ENCODE measurements at places on chromosomes 4 and X.

GRCh38 chr4:169185133-169185956 is 85.4 kb downstream of the SH3RF1 start:
- peak; percentile 81 for DNase-seq

- DNase-seq = no peak
Observed at GRCh38 chr4:18342847-18343246, 321.3 kb upstream of the LCORL start.

GRCh38 chr4:156190615-156191014 is 236.9 kb upstream of the CTSO start:
- no peak for DNase-seq

GRCh38 chrX:142089193-142089592 is 115.9 kb downstream of the MAGEC2 start:
- DNase-seq = no peak

- no peak for DNase-seq
Observed at GRCh38 chrX:134661295-134661694, 3.0 kb upstream of the PLAC1 start.

DNA sequence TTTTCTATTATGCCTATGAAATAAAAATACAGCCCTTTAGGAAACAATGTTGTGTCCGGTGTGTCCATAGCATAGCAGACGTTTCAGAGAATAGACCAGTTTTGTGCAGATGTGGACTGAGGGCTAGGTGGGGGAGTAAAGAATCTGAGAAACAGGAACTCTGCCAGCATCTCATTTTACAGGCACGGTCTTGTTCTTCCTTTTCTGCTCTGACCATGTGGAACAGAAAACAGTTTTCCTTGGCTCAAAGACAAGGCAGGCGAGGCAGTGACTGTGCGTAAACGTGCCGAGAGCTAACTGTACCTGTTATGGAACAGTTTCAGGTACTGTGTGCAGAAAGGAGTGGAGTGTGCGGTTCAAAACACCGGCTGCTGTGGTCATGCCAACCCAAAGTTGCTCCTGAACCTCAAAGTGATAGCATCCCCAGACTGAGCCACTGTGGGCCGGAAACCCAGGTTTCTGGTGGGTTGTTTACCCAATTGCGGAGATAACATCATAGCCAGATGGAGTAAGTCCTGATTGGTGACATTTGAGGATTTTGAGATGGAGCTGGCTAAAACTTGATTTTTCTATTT is 20.2 kb downstream of the CNGA2 start:
- DNase-seq = no peak

GRCh38 chr4:169658975-169659715 is 38.8 kb downstream of the CLCN3 start:
- DNase-seq = no peak

DNA sequence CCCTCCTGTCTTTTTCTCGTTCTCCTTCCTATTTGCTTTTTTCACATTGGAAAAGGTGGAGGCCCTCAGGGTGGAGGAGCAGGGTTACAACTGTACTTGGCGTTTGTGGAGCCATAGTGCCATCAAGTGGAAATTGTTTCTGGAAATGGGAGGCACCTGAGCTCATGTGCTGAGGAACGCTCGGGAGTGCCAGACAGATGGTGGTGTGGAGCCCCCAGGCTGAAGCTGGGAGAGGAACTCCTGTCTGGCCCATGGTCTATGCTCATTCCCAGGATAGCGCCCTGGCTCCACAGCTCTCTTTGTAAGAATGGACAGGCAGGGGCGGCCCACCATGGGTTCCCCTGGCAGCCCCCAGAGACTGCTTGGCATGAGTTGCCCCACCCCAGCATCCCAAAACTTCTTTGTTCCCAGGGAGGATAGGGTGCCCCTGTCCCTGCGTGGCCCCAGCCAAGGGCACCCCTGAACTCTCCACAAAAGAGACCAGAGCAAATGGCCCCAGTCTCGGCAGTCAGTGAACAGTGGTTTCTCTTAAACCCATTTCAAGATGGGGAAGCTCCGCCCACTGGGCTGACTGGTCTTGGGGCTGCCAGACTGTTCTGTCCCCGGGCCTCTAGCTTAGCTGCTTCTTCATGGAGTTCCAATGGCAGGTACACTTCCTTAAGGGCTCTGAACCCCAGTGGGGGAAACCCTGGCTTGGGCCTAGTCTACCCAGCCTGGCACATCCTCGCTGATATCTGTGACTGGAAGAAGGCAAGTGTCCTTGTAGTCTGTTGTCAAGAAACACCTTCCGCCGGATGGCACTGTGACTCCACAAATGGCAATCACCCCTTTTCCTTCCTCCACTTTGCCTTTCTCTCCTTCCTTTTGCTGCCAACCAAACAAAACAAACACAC is 70.1 kb downstream of the NBDY start:
- DNase-seq = peak; percentile 69

- DNase-seq = no peak
Observed at GRCh38 chr4:1572010-1572385, 112.1 kb downstream of the FAM53A start.

- DNase-seq = peak; percentile 68
Observed at GRCh38 chrX:135528254-135528653, 7.8 kb downstream of the INTS6L start.

- no peak for DNase-seq
Observed at GRCh38 chrX:37599729-37600128, 28.3 kb downstream of the LANCL3 start.

DNA sequence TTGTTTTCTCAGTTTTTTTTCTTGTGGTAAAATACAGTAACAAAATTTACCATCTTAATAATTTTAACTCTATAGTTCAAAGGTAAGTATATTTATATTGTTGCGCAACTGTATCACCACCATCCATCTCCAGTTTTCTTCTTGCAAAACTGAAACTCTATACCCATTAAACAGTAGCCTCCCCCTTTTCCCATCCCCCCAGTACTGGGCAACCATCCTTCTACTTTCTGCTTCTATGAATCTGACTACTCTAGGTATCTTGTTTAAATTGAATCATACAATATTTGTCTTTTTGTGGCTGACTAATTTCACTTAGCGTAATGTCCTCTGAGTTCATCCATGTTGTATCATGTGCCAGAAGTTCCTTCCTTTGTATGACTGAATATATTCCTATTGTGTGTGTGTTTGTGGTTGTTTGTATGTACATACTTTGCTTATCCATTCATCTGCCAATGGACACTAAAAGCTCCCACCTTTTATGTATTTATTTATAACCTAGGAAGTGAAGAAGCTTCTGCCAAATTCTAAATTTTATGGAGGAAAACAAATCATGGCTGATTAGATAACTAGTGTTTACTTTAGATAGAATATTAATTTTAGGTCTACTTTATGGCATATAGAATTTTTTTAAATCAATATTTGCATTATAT is 10.0 kb downstream of the ABHD18 start:
- no peak for DNase-seq

DNA sequence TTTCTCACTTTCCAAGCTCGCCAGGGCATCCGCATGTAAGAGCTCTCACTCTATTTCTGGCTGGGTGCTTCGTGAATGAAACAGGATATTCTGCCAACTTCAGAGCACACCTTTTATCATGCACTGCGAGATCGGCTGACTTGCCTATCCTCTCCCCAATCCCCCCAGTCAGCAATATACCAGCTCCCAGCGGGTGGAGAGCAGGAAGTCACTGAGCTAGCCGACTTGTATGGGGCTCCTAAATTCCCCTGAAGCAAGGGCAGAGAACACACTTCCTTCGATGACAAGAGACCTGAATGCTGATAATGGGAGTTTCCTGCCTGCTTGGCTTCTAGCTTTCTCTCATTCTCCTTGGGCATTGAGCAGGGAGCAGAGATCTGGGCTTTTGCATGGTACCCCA is 33.8 kb upstream of the MAMLD1 start:
- DNase-seq = no peak

- DNase-seq = no peak
Observed at GRCh38 chr4:119149110-119149509, 13.5 kb downstream of the MYOZ2 start.

DNA sequence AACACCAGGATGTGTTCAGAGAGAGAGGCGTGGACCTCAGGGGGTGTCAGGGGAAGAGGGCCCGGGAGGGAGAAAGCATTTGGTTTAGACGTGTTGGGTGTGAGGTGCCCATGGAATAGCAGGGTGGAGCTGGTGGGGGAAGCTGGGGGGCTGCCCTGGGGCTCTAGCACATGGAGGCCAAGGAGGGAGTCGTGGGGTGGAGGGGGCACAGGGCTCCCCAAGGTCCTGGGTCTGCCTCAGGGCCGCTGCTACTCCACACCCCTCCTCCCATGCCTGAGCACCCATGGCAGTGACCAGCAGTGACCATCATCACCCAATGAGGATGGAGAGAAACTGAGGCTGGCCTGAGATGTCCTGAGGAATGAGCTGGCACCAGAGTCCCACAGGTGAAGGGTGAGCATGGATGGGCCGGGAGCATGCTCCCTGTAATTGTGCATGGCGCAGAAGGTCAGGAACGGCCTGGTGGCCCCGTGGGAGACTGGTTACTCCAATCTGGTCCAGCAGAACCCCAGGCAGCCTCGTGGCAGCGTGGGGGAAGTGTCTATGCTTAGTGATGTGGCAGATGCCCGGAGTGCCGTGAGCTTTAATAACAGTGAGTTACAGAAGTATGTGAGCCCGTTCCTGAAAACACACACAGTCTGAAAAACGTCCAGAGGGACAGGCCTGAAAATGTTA is 69.4 kb upstream of the GPR78 start:
- no peak for DNase-seq

- peak; percentile 4 for DNase-seq
Observed at GRCh38 chrX:49309401-49309981, 6.0 kb downstream of the GAGE10 start.

GRCh38 chr4:67687636-67688035 is 13.3 kb downstream of the UBA6 start:
- no peak for DNase-seq

DNA sequence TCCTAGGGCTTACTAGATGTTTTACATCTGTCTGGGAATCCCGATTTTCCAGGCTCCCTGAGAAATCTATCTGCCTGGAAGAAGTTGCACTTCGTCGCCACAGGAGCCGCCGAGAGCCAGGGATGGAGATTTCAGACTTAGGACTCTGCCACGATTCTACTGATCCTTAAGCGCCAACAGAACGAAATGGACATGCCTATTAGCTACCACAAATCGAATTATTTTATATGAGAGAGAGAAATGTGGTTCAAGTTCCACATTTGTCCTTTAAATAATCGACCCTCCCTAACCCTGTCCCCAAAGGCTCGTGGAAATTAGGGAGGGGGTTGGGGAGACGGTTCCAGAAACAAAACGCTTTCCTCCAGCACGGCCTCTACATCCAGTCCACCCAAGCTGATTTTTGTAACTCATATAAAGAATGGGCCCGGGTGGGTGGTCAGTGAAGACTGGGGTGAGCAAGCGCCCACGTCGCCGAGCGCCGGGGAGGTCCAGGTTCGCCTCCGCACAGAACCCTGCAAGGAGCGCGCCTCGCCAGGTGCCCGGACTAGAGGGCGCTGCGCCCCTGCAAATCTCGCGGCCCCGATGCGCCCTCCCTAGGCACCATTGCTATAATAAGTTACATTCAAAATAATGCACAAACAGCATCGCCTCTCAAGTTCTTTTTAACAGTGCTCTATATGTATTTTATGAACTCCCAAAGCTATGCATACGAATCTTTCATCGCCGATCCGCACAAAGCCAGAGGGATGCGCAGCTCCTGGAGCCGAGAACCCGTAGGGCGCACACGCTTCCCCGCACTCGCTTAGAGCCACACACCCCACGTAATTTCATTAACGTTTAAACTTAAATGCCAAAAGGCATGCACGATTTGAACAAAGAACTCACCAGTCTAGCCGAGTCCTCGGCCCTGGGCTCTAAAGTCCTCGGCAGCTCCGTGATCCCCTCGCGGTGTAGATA is 2.1 kb upstream of the FAT1 start:
- DNase-seq = peak; percentile 91

DNA sequence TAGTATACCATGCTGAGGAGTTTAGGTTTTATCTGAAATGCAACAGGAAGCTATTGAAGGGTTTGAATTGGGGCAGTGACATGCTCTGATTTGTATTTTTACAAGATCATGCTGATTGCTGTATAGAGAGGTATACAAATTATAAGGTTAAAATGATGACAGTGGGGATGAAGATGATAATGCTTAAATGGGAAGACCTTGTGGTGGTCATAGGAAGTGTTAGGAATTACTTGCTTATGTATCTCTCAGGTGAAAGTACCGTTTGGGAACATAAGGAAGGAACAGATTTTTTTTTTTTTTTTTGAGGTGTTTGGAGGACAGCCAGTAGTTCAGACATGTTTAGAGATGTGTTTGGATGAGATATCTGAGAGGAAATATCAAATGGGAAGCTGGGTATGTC is 5.0 kb downstream of the BMP2K start:
- DNase-seq = no peak

- DNase-seq = no peak
Observed at GRCh38 chr4:3415471-3416141, 26.2 kb upstream of the HGFAC start.

GRCh38 chr4:141195095-141195707 is 25.5 kb upstream of the ZNF330 start:
- no peak for DNase-seq

DNA sequence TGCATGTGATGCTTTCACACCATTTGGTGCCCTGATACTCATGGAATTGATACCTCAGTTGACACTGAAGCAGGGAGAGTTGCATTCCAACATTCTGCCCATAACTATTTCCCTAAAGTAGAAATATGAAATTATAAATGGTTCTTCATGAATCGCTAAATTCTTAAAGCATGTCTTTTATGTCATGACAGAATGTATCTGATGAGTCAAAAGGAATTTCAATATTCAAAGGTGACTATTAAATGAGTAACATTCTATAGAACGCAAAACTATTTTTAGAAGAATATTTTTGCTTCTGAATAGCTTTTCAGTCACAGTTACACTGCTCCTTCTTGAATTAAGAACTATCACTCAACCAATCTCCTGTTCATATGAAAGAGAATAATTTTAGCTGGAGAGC is 152.8 kb downstream of the ADGRA3 start:
- no peak for DNase-seq

GRCh38 chr4:100022792-100023222 is 72.7 kb upstream of the H2AZ1 start:
- peak; percentile 5 for DNase-seq

GRCh38 chrX:113470166-113470565 is 629.5 kb upstream of the AMOT start:
- no peak for DNase-seq

- DNase-seq = no peak
Observed at GRCh38 chrX:149841929-149842328, 39.1 kb upstream of the MAGEA8 start.

DNA sequence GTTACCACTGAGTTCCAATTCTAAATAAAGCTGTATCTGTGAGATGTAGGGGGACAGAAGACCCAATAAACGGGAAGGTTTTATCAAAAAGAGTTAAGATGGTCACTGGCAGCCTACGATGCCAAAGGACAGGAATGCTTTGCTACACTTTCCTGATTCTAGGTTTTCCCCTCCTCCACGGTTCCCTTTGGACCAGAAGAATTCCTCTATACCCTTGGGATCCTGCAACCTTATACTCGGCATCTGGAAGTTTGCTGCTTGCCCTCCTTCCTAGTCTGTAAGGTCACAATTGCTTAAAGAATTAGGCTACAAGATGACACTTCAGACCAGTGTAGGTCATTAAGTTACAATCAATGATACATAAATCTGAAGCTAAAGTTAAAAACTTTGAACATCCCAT is 64.3 kb downstream of the SCML2 start:
- DNase-seq = no peak

- no peak for DNase-seq
Observed at GRCh38 chrX:18026166-18026565, 165.1 kb upstream of the RAI2 start.

Measured in large intestine (tissue), 12 donors.